Thyroid gland (tissue), 4 donors: ENCODE measurements at places on chromosomes 13 and 19. TPM values are rescaled to one million over a fixed set of nuclear protein-coding genes. Genes with fewer than 3 reads are reported as not detected.

Gene HSH2D
- 3.6 TPM for total RNA-seq

Gene A1BG
- 3.4 TPM for total RNA-seq

Gene ZNF69
- 16.4 TPM for total RNA-seq

Gene YJEFN3
- 2.6 TPM for total RNA-seq

Gene CARM1
- total RNA-seq: 12.2 TPM

Gene MEIOSIN
- not detected for total RNA-seq

Gene CEBPA
- 18.7 TPM for total RNA-seq

Gene SYNGR4
- not detected for total RNA-seq

Gene RPL36
- 360 TPM for total RNA-seq

Gene UGGT2
- total RNA-seq: 63.0 TPM

Gene ARHGEF18
- total RNA-seq: 28.2 TPM

Gene TUBB4A
- not detected for total RNA-seq

Gene WDR88
- total RNA-seq: not detected

Gene SHC2
- 52.0 TPM for total RNA-seq

Gene TEKTIP1
- 1.2 TPM for total RNA-seq
